ENCODE measurements at places on chromosomes 5 and 9.
A peak's percentile ranks its signal among the peaks of the same experiment; 100 is the strongest.

GRCh38 chr5:95177456-95177855 lies 107.4 kb downstream of the MCTP1 start:
- no peak for DNase-seq

GRCh38 chr9:76620996-76621395 lies 143.2 kb upstream of the PCA3 start:
- no peak for DNase-seq

- peak; percentile 79 for DNase-seq
These were observed 763 bp downstream of the TJP2 start for GRCh38 chr9:69174616-69175463.

GRCh38 chr9:33159777-33160127 lies 7.4 kb downstream of the B4GALT1 start:
- peak; percentile 83 for DNase-seq

DNA sequence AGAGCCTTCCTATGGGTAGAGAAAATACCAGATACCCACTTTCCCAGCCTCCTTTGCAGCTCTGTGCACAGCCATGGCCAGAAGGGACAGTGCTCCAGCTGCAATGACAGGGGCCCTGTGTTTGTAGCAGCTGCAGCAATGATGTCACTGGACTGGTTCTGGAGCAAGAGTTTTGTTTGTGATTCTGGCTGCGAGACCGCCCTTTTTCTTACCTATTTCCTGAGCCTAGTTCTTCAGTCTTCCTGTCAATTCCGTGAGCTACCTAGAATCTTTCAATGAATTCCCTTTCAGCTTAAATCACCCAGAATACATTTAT lies 10.0 kb upstream of the BOD1 start:
- no peak for DNase-seq

GRCh38 chr9:8140557-8140956 lies 341.0 kb upstream of the DMAC1 start:
- DNase-seq, result no peak

- DNase-seq, result peak; percentile 28
These were observed 291.2 kb downstream of the ADAMTS6 start for GRCh38 chr5:65190328-65191053.

GRCh38 chr5:173629628-173630027 lies 13.2 kb upstream of the BOD1 start:
- peak; percentile 36 for DNase-seq

GRCh38 chr5:116507051-116507537 lies 67.5 kb downstream of the SEMA6A start:
- DNase-seq, result no peak

GRCh38 chr9:113559834-113560800 lies 96.6 kb downstream of the RGS3 start:
- no peak for DNase-seq

DNA sequence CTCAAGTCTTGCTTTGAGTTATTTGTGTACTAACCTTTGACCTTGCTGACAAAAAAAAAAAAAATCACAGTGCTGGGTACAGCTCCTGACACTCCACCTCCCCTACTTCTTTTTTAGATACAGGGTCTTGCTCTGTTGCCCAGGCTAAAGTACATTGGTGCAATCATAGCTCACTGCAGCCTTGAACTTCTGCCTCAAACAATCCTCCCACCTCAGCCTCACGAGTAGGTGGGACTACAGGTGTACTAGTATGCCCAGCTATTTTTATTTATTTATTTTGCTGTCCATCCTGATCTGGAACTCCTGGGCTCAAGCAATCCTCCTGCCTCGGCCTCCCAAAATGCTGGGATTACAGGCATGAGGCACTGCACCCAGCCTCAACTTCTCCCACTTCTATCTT lies 57.2 kb upstream of the KCNMB1 start:
- DNase-seq, result no peak

- no peak for DNase-seq
These were observed 365.7 kb downstream of the IRX2 start for GRCh38 chr5:2385818-2386217.

- no peak for DNase-seq
These were observed 31.4 kb upstream of the RAB3C start for GRCh38 chr5:58551492-58551891.

GRCh38 chr9:70525519-70525918 lies 111.1 kb upstream of the KLF9 start:
- DNase-seq, result no peak

DNA sequence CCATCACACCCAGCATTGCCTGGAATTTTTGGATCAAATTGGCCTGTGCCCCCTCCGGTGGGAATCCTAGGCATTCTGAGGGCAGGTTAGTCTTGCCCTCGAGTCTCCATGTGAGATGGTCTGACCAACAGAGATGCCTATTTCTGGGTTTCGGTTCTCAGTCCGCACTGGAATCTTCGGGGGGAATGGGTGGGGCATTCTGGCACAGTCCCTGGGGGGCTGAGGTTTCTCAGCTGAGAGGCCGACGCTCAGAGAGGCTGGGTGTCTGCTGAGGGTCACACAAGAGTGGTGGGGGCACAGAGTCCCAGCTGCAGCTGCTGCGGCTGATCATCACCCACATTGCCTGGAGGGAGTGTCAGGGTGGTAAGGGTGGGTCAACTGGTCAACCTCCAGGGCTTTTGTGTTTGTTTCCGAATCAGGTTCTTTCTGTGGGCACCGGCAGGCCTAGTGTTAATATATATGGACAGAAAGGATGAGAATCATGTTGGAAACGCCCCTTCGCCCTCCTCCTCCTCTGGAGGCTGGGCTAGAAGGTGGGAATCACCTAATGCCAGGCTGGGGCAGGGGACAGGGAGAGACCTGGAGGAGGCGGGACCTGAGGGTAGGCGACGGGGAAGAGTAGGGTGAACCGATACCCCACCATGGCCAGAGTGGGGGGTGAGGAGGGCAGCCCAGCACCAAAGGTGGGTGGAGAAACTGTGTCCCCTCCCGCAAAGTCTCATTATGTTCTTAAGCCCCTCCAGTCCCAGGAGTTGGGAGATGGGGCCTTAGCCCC lies 149.5 kb upstream of the PHYKPL start:
- no peak for DNase-seq

- DNase-seq, result no peak
These were observed 74.6 kb downstream of the GOLPH3 start for GRCh38 chr5:32099486-32100035.

DNA sequence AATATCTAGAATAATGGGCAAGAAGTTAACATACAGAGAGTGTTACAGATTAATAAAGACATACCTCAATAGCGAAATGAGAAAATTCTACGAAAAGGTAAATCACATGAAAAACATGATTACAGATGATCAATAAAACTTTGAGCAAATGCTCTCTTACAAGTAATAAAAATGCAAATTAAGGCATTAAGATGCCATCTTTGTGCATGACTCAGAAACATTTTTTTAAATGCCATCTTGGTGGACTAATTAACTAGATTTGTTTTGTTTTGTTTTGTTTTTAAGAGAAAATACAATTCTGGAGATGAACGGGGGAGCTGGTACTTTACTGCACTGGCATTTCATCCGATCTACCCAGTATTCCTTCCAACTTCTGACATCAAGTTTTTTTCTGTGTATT lies 130.2 kb downstream of the SUSD1 start:
- no peak for DNase-seq

GRCh38 chr9:21542787-21543186 lies 60.7 kb upstream of the IFNE start:
- DNase-seq, result no peak

DNA sequence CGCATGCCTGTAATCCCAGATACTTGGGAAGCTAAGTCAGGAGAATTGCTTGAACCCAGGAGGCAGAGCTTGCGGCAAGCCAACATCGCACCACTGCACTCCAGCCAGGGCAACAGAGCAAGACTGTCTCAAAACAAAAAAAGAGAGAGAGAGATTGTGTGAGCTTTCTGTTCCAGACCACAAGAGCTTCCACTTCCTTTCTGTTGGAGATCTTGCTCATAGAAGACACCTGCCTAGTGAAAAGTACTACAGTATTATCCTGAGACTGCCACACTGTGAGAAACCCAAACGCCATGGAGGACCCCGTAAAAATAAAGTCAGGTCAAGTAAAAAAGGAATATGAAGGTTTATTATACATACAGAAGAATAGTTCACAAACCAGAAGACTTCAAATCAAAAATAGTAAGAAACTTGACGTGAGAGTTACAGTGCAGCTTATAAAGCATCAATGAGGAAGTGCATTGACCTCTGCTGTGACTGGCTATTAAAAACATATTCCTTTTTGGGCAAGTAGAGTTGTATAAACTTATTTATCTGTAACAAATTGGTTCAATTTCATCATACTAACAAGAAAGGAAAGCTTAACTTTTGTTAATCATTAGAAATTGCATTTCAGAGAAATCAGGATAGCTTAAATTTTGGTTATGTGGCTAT lies 4.3 kb upstream of the EMB start:
- peak; percentile 26 for DNase-seq

DNA sequence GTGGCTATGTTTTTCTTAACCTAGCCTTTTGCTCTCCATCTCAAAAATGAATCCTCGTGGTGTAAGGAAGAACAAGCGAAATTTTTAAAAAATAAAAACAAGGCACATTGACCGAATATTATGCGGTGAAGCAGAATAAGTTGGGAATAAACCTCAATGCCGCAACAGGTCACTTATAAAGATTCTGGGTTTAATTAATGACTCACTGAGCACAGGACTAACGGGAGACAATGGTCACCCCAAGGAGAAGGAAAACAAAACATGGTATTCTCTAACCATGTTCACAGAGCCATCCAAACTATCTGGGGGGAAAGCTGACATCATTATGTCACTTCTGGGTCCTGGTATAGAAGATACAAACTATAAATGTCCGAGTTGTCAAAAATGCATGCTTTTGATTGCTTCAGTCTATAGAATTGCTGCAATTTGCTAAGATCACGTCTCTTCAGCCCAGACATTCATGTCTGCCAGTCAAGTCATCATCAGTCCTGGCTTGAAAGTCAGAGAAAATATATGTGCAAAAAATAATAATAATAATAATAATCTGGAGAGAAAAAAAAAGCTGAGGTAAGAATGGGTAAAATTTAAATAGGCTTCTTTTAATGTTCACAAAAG lies 280.6 kb downstream of the NR2F1-AS1 start:
- no peak for DNase-seq

- DNase-seq, result no peak
These were observed 57.5 kb upstream of the TRIM32 start for GRCh38 chr9:116629634-116630033.

GRCh38 chr9:27365707-27366376 lies 68.9 kb upstream of the EQTN start:
- peak; percentile 82 for DNase-seq

GRCh38 chr5:67992923-67993322 lies 222.6 kb upstream of the PIK3R1 start:
- DNase-seq, result no peak

GRCh38 chr5:149108651-149109280 lies 32.5 kb upstream of the ABLIM3 start:
- no peak for DNase-seq
